ENCODE measurements at places on chromosomes 13 and 19.

DNA sequence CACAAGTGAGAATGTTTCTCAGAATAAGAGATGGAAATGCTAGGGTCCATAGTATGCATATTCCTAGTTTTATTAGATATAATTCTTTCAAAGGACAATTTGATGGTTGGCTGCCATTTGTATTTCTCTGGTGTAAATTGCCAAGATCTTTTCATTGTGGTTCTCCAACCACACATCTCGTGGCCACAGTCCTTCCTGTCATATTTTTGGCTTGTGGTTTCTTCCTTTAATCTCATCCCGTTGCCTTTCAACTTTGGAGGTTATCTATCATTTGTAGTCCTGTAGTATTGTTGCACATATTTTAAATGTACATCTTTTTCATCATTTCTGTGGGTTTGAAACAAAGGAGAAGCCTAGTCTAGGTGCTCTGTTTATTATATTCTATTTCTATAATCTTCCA, 61.2 kb downstream of the WASF3 start:
- DNase-seq, result no peak

DNA sequence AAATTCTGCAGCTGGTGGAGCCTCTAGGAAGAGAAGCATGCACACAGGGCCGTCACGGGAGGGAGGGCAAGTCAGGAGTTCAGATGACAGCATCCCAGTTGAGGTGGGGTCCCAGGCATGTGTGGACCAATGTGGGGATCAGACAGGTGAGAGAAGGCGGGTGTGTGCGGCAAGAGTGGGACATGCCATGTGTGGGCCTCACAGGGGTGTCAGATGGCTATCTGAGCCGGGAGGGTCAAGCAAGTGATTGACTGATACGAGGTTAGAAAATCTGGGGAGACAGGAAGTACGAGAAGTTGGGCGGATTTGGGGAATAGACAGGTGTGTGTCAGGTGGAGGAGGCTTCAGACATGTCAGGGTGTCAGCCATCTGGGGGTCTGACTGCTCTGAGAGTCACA, 8.9 kb downstream of the RASGRP4 start:
- DNase-seq, result no peak

GRCh38 chr19:38130399-38130798, 93.6 kb downstream of the DPF1 start:
- DNase-seq, result no peak

- no peak for DNase-seq
These were observed 23.4 kb downstream of the GP6 start for GRCh38 chr19:55014714-55015113.

- DNase-seq, result no peak
These were observed 74.6 kb upstream of the RNF113B start for GRCh38 chr13:98251708-98252107.

GRCh38 chr13:106814463-106814862, 246.5 kb upstream of the ARGLU1 start:
- no peak for DNase-seq

GRCh38 chr13:110274687-110275086, 32.3 kb downstream of the COL4A1 start:
- no peak for DNase-seq

DNA sequence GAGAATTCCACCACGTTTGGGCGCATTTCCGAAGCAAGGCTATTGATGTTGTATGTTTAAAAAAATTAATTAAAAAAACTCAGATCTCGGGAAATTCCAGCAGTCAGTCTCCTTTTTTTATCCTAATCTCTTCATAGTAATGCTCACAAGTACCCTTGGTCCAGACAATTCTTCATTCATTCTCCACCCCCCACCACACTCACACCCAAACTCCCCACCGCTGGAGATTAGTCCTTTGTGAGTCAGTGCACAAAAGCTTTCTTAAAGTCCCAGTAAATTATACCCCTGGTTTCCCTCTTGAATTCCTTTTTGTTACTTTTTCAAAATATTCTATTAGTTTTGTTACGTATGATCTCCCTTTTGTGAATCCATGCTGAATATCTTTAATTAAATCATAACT, 274.6 kb downstream of the ZNF536 start:
- DNase-seq, result no peak

- DNase-seq, result no peak
These were observed 14.9 kb downstream of the RFC3 start for GRCh38 chr13:33832872-33833271.

GRCh38 chr13:21871919-21872318, 201.0 kb downstream of the FGF9 start:
- no peak for DNase-seq

DNA sequence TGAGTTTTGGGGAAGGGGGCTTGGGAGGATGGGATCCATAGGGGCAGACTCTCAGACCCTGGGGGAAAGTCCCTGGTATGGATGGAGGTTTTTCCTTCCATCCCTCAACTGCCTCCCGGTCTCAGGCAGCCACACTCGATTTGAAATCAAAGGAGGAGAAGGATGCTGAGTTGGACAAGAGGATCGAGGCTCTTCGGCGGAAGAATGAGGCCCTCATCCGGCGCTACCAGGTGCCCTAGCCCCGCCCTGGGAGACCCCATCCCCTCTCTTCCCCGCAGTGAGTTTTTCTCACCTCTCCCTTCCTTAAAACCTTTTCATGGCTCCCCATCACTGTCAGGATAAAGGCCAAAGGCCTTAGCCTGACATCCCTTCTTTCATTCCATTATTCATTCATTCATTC, 2.1 kb downstream of the CCDC9 start:
- no peak for DNase-seq

DNA sequence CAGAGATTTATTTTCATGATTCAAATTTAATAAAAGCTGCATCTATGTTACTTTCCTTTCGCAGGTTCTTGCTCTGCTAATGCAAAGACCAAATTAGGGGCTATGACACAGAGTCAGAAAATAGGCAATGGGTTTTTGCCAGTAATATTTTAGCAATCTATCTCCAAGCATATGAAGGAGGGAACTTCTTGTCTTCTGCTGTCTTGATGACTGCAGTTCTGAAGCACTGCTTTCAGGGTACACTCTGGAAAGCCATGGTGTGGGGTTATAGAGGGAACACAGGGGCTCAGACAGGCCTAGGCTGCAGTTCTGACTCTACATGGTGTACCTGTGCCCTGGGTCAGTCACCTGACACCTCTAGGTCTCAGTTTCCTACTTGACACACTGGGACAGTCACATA, 263.4 kb downstream of the DNAJC15 start:
- no peak for DNase-seq

DNA sequence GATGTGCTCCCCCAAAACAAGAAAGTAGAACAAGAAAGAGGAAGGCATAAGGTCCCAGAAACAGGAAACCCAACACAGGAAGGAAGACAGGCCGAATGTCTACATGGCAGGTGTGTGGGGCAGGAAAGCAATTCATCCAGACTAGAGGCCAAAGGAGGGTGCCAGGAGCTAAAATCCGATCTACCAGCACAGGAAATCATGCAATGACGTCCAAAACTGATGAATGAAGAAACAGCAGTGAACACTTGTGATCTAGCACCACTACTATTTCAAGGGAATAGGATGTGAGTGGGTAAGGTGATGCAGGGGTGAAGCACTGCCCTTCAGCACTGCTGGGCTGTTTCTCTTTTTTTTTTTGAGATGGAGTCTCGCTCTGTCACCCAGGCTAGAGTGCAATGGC, 59.1 kb downstream of the DOCK9 start:
- DNase-seq, result no peak

GRCh38 chr13:31008400-31009115, 76.1 kb downstream of the TEX26 start:
- no peak for DNase-seq

GRCh38 chr13:99158846-99159245, 41.8 kb upstream of the UBAC2 start:
- DNase-seq, result no peak

GRCh38 chr19:27876489-27876888, 1336.5 kb downstream of the UQCRFS1 start:
- no peak for DNase-seq

- DNase-seq, result no peak
These were observed 1244.5 kb downstream of the PCDH9 start for GRCh38 chr13:65985612-65986011.

- DNase-seq, result no peak
These were observed 704.7 kb downstream of the DIAPH3 start for GRCh38 chr13:59458908-59459579.

DNA sequence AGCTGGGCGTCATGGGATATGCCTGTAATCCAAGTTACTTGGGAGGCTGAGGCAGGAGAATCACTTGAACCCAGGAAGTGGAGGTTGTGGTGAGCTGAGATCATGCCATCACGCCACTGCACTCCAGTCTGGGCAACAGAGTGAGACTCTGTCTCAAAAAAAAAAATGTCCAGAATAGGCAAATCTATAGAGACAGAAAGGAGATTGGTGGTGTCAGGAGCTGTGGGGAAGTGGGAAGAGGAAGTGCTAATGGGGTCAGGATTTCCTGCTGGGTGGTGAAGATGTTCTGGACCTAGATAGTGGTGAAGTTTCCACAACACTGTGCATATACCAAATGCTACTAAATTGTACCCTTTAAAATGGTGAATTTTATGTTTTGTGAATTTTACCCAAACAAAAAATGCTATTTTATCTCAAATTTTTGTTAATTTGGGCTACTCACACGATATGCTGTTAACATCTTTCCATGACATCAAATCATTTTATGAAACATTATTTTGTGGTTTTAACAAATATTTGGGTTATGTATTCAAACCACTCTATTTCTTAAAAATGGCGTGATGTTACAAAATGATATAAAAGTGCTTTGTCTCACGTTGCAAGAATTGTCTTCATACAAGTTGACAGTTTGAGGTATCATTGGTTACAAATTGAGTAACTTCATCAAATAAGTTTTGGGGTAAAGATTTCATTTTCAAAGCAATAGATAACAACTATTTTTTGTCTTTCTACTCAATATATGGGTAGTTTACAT, 7.4 kb upstream of the CYP4F3 start:
- DNase-seq, result no peak

GRCh38 chr19:18869023-18869618, 26.8 kb downstream of the CERS1 start:
- no peak for DNase-seq

GRCh38 chr19:40695881-40696280, 5.4 kb upstream of the NUMBL start:
- no peak for DNase-seq
